Liver (tissue), 10 donors: ENCODE measurements at places on chromosomes 2 and 18.

DNA sequence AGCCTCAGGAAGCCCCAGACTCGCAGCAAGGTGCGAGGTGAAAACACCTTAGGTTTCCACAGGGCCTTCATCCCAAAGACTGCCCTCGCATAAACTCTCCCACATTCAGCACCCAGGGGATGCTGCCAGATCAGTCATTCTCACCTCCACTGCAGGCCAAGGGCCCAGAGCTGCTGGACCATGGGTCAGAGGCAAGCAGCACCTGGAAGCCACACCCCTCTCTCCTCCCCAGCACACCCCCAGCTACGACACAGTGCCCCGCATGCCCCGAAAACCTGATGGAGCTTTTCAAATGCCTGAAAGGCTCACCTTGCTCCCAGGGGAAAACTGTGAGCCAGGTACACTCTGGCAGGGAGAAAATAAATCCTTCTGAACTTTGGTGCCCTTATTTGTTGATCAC lies 31.9 kb upstream of the LDLRAD4 start:
- no peak for DNase-seq

GRCh38 chr2:199870581-199870980 lies 19.6 kb upstream of the FTCDNL1 start:
- no peak for DNase-seq

- peak; percentile 61 for DNase-seq
Measured at GRCh38 chr2:121128741-121129659, 156.0 kb downstream of the TFCP2L1 start.

GRCh38 chr2:15112216-15112615 lies 448.9 kb downstream of the NBAS start:
- no peak for DNase-seq
